ENCODE measurements at places on chromosomes 12 and 14.

DNA sequence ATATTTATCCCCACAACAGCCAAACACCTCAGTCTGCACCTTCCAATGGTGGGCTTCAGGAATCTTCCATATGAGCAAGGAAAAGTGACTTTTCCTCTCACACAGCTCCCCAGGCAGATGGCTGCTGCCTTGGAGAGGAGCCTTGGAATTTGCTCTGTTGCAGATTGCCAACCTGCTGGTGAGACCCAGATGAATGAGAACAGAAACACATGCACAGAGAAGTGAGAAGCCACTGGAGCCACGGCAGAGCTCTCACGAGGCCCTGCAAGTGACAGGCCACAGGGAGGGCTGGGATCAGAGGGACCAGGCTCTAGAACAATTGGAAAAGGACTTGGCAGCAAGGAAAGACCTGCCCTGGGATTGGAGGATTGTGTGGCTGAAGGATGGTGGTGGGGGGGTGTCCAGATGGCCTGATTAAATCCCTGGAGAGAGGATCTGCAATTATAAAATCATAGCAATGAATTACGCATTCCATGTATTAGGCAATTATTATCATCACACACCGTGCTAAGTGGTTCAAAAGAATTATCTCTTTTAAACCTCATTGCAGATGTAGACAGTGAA lies 84.9 kb upstream of the PWP1 start:
- DNase-seq, result no peak

DNA sequence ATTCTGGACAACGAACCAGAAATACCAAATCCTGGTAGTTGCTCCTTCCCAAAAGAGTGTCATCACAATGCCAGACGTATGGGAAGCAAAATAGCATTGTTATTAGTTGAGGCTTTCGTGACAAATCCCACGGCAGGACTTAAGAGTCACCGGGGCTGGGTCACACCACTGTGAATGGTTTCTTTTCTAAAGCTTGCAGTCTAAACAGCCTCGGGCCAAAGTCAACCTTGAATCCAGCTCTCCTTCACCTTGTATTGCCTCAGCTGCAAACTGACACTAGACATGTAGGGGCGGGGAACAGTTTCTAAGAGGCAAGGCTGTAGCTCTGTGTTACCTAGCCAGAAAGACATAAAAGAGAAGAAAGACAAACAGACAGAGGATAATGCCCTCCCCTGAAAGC lies 734.8 kb downstream of the MED13L start:
- no peak for DNase-seq

DNA sequence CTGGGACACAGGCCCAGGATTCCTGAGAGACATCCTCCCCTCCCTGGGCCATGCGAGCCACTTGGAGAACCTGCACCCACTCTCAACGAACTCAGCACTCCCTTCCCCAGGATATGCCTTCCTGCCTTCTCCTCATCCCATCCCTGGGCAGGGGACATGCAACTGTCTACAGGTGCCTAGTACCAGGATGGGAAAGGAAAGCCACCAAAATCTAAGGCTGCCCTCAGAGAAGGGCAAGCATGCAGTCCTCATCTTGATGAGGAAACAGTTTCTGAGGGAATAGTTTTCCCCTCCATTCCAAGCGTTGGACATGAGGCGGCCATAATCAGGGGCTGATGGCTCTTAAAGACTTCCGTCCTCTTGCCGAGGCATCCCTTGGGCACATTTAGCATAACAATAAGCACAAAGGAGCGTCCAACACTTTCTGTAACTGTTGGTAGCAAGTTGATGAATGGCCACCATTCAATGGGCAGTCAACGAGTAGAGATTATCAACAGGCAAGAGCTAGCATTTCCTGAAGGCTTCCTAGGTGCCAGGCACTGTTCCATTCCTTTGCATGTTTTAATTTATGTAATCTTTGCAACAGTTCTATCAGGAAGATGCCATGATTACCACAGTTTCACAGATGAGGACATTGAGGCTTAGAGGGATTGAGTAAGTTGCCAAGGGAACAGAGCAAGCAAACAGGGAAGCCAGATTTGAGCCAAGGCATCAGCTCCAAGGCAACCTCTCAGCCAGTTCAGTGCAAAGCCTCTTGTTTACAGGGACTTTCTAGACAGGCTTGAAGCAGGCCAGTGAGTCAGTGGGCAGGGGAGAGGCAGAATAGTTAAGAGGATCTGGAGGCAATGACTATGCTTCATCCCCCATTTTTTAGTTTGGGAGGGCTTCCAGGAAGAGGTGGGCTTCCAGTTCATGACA lies 105.1 kb downstream of the SINHCAF start:
- no peak for DNase-seq

- no peak for DNase-seq
These were observed 31.9 kb upstream of the CCDC91 start for GRCh38 chr12:28158353-28158752.

GRCh38 chr12:84341467-84342193 lies 571.0 kb downstream of the SLC6A15 start:
- DNase-seq, result no peak

DNA sequence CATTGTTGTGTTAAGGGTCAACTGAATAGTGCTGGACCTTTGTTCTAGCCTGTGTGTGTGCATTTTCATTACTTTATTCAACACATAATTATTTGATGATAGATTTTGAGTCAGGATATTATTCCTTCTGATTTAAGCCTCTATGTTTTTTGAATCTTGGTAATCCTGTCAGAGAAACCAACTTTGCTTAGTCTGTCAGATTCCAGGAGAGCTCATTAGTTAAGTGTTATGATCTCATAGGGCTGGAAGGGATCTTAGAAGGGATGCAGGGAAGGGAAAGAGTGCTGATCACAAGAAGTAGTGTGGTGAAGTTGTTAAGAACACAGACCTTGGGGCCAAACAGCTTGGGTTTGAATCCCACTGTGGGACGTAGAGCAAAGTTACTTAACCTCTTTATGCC lies 52.9 kb downstream of the SCN8A start:
- no peak for DNase-seq

DNA sequence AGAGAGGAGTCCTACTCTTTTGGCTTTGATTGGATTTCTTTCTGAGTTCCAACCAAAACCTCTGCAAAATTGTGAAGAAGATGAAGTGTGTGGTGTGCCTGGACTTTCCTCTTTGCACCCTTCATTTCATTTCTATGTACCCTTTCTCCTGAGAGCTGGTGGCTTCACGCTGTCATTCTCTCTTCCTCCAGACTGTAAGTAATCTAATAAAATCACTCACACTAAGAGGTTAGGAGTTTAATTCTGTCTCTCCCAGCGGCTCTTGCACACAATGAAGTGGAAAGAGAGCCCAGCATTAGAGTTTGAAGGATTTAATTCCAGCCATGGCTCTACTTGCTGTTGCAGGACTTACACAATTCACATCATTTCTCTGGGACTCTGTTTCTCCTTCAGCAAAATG lies 37.8 kb upstream of the CRADD start:
- DNase-seq, result no peak

DNA sequence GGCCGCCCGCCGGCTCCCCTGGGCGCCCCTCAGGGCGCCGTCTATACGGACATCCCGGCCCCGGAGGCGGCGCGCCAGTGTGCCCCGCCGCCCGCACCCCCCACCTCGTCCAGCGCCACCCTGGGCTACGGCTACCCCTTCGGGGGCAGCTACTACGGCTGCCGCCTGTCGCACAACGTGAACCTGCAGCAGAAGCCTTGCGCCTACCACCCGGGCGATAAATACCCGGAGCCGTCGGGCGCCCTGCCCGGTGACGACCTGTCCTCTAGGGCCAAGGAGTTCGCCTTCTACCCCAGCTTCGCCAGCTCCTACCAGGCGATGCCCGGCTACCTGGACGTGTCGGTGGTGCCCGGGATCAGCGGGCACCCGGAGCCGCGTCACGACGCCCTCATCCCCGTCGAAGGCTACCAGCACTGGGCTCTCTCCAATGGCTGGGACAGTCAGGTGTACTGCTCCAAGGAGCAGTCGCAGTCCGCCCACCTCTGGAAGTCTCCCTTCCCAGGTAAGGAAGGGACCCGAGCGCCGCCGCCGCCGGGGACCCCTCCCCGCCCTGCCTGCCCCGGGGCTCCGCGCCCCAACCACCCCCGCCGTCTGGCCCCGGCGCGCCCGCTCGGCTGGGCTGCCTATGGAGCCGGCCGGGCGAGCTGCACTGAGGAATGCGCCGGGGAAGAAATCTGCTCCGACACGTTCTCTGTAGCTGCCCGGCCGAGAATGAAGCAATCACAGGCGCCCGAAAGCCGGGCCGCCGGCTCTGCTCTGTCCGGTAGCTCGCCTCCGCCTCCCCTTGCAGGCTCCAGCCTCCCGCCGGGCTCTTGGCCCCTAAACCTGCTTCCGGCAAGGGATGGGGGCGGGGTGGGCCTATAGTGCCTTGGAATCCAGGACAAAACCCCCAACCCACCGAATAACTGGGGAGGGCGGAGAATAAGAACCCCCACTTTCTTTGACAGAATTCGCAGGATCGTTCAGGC lies 794 bp downstream of the HOXC13 start:
- no peak for DNase-seq

- no peak for DNase-seq
These were observed 733 bp downstream of the TTC7B start for GRCh38 chr14:90815572-90815821.

DNA sequence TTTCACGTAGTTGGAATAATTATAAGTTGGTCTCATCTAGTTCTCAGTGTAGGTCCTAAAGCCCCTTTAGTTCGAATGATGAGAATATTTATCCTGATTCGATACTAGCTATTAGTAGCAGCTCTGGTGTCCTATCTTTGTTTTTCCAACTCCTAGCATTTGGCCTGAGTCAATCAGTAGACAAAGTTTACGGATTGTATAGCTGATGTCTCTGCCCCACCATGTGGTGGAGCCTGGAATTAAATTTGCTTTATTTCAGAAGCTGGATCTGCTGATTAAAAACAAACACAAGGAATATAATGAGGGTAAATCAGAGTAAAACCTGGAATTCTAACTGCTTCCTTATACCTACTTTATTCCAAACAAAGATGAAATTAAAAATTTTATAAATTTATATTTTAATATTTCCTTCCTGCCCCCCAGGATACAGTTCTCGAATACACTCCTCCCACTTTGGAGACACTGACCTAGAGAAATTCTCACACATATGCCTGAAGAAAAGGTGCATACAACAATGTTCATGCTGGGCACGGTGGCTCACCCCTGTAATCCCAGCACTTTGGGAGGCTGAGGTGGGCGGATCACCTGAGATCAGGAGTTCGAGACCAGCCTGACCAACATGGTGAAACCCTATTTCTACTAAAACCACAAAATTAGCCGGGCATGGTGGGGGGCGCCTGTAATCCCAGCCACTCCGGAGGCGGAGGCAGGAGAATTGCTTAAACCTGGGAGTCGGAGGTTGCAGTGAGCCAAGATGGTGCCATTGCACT lies 7.6 kb upstream of the BRMS1L start:
- DNase-seq, result peak; percentile 49

DNA sequence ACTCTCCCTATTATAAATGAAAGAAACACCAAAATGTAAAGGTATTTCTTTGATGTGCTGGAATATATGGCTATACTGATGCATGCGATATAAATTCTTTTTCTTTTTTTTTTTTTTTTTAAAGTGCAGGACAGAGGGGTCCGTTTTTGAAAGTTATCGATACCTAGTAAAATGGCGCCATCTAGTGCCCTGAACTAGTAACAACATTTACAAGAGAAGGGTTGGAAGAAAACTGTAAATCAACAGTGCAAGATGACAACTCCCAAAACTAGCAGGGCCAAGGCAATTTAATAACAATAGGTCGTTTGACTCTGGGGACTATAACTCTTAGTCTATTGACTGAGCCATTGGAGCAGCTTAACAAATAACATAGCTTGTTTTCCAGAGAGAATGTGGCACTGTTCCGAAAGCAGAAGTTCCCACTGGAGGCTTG lies 137.7 kb downstream of the SPTSSA start:
- DNase-seq, result peak; percentile 44

DNA sequence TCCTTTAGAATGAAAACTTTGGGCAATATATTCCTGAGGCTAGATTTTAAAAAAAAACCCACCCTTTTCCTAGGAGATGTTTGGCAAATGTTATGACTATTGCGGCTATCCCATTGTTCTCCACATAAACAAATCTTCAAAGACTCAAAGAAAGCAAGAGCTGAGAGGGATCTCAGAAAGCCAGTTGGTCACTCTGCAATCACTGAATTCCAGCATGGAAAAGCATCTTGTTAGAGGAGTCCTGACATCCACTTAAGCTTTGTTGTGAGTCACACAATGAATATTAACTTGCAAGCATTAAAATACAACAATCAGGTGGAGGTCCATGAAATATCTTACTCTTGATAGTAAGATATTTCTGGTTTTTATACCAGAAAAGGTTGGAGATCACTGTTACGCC lies 11.0 kb upstream of the PTPRB start:
- no peak for DNase-seq

GRCh38 chr12:109387425-109388166 lies 39.9 kb downstream of the MYO1H start:
- no peak for DNase-seq

DNA sequence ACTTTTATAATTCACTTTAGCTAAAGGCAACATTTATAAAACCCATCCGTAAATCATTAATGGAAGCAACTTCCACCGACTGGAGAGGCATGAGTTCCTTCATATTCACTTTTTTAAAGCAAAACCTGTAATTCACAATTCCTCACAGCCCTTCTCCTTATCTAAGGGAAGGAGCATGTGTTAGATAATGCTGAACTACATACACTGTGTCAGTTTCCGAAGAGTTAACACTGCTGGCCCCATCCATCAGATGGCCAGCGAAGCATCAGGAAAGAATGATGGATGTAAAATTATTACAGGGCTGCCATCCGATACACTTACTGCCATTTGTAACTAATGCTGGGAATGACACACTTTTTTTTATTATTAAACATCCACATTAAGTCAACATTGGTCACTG lies 392.8 kb downstream of the SOX5 start:
- no peak for DNase-seq

DNA sequence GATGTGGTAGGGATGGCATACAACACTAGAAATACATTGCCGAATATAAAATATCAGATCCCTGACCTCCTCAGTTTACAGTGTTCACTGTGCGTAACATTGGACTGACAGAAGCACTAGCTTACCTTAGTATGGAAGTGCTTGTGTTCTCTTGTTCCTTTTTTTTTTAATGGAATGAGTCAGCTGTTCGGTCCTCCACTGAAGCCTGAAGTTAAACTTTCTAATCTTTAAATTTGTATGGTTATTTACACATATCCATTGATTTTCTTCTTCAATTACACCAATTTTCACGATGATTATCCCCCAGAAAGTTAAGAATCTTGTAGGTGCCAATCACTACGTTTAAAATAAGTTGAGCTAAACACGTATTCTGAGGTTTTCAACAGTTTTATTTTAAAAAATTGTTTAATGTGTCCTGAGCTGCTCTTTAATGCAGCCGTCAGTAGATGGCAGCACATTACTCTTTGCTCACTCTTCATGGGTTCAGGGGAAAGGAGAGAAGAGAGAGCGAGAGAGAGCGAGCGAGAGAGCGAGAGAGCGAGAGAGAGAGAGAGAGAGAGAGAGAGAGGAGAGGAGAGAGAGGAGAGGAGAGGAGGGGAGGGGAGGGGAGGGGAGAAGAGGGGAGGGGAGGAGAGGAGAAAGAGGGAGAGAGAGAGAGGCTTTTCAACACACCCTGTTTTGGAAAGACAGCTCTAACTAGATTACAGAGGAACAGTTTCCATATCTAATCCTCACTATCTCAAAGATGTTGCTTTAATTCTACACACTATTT lies 134.7 kb upstream of the SCAF11 start:
- peak; percentile 78 for DNase-seq
